ENCODE measurements at places on chromosomes 12 and 14.

GRCh38 chr12:131103669-131104462 lies 150.2 kb downstream of the ADGRD1 start:
- no peak for DNase-seq

- DNase-seq: no peak
These were observed 99.9 kb downstream of the FOXN3 start for GRCh38 chr14:89317051-89317691.

- DNase-seq: peak; percentile 24
These were observed 1.1 kb downstream of the SYNE2 start for GRCh38 chr14:63853831-63854293.

DNA sequence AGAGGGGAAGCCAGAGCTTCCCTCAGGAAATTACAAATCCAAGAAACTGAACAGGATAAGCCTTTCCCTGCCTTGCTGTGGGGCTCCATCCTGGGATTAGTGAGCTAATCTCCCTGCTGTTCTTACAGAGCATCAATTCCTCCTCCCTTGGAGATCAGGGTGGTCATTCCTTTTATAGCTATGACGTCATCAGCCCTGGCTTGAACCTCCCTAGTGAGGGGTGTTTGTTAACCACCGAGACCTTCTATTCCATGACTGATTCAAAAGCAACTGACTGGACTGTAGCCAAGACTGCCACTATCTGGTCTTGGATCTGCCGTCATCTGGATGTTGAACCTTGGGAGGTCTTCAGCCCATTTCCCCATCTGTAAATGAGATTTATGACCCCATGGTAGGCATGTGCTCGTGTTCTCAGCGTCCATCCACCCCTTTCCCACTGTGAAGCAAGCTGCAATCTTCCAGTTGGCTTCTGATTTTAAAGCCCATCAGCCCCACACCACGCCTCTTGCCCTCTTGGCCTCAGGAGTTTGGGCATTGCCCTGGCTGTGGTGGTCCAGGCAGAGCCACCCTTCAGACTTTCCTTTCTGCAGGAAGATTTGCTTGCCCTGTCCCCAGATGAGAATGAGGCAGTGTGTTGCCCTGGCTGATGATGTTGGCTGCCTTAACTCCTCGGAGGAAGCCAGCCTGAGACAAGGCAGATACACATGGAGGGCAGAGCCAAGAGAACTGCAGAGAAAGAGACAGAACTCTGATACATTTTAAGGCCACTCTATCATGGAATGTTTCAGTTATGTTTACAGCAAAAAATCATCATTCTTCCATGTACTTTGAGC lies 59.6 kb upstream of the ACTN1 start:
- DNase-seq: no peak

DNA sequence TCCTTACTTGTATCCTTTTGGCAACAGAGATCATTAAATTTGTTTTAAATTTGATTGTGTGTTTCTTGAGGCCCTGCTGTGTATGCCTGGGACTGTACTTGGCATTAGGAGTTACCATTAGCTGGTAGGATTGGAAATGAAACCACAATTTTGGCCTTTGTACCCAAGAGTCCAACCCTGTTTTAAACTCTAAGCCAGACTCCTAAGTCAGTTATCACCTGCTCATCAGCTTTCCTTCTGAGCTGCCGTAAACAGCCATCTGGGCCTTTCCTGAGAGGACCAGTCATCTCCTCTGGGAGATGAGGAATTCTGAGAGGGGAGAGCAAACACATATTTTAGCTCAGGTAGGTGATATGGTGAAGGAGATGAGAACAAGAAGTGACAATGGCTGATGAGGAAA lies 74.3 kb upstream of the SRSF5 start:
- DNase-seq: no peak

GRCh38 chr12:126762150-126762549 lies 1504.8 kb upstream of the TMEM132C start:
- no peak for DNase-seq

DNA sequence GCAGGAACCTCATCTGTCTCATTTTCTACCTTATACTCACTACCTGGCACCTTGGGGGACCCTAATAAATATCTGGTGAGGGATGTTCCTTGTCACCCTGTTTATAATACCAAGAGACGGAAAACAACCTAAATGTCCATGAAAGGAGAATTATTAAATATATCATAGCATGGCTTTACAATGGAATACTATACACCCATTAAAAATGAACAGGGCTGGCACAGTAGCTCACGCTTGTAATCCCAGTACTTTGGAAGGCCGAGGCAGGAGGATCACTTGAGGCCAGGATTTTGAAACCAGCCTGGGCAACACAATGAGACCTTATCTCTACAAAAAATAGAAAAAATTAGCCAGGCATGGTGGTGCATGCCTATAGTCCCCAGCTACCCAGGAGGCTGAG lies 34.3 kb upstream of the SPPL3 start:
- no peak for DNase-seq

DNA sequence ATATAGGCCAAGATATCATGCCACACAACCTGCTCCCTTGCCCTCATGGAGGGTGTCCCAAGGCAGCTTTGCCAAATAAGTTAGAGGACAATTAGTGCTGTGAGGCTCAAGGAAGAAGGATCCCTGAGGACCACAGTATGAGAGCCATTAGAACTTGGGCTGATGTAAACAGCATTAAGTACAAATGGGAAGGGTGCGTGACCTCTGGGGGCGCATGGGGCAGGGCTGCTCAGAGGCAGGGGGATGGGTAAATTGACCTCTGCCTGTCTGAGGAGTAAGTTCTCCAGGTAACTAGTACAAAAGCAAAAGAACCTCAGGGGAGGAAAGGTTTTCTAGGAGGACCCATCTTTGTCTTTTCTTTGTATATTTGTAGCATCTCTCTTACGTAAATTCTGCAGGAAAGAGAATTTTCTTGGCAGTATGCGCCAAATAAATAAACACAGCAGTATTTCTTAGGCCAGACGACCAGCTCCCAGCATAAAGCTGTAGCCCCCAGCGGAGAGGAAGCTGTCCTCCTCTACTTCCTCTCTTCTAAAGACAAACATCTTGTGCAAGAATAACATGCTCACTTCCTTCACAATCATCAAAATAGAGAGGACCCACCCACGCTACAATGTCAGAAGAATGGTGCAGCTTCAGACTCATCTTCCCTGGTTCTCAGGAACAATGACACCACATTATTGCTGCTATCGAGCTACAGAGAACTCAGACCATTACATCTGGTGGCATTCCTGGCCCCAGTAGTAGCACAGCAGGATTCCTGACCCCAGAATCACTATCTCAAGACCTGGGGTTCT lies 16.4 kb upstream of the VWF start:
- DNase-seq: no peak

DNA sequence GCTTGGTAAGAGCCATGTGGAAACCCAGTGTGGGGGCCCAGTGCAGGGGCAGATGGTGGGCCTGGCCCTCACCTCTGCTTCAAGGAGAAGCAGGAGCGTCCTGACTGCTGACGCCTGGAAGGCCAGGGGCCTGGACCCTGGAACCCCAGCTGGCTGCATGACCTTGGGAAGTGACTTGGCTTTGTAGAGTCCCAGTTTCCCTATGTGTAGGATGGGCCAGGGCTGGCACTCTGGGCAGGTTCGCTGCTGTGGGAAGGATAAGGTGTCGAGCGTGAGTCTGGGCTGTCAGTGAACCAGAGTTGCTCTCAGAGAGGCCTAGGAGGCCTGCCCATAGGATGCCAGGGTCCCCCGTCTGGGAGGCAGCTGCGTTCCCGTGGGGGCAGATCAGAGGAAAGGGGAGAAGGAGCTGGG lies 43.2 kb downstream of the TRAFD1 start:
- no peak for DNase-seq

DNA sequence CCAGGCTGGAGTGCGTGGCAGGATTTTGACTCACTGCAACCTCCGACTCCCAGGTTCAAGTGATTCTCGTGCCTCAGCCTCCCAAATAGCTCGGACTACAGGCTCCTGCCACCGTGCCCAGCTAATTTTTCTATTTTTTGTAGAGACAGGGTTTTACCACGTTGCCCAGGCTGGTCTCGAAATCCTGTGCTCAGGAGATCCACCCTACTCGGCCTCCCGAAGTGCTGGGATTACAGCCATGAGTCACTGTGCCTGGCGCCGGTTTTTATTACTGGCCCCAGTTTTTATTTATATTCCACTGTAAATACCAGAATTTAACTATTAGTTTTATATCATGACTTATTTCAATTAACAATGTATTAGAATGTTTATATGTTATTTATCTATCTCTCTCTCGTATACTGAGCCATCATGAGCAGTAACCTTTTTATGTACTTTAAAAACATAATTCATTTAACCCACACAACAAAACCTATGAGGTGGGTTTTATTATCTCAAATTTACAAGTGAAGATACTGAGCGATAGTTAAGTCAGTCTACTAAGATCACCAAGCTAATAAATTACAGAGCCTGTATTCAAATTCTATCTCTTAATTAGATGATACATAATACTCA lies 47.8 kb downstream of the HECTD1 start:
- no peak for DNase-seq

DNA sequence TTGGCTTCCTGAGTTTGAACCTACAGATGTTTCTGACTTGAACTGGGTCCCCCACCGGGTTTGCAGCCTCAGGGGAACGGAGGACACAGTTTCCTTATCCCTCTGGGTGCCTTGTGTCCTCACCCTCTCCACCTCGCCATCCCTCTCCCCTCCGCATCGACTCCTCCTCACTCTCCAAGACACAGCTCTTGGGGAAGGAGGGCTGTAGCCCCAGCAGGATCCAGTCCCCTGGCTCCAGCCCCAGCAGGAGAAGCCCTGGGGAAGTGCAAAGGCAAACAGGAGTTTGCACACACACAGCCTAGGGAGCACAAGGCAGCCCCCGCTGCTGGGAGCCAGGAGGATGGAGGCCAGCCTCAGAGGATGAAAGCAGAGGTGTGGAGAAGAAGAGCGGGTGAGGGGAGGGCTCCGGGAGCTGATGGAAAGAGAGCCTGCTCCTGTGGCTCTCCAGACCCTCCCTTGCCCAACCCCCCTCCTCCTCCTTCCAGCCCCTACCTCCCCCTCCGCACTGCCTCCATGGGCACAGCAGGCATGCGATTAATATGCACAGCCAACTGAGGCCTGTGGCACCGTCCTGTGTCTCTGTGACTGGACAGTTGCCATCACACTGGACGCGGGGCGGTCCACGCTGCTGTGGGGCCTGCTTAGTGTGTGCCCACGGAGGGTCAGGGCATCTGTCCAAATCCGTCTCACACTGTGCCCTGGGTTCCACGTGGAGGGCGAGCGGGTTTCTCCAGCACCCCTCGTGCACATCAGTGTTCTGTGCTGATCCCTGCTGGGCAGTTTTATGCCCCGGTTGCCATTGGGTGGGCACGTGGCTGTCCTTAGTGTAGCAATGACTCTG lies 193.7 kb upstream of the DIO3 start:
- DNase-seq: no peak

DNA sequence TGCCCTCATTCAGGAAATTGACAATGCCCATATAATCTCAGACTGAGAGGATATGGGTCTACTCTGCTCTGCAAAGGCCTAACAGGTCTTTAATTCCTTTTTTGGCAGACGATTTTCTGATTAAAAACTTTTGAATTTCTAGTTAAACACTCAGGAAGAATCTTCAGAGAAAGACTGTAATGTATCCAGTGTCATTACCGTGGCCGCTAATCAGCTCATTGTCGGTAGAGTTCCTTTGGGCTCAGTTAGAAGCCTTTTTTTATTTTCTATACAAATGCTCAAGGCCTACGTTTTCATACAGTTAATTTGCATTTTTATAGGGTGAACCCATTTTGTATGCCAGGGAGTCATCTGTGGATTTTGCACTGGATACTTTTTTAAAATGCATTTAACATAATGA lies 549.9 kb downstream of the RPS29 start:
- no peak for DNase-seq

GRCh38 chr12:46669720-46670119 lies 156.1 kb downstream of the SLC38A4 start:
- no peak for DNase-seq

DNA sequence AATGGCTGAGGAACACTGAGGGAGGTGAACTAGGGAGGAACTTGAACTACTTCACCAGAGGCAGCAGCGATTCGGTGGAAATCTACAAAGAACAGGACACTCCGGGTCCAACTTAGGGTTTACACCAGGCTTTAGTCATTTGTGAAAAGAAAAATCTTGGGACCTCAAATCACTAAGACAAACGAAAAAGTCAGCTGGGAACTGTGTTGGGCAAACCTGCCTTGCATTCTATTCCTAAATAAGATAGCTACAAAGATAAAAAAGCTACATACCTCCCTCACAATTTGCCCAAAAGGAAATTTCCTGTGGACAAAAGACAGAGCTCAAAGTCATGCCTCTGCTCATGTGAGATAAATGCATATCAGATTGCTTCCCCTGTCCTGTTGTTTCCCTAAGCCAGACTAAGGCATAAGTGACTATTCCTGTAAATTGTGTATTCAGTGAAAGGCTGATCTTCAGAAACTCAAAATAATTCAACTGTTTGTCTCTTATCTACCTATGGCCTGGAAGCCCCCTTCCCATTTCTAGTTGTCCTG lies 106.6 kb downstream of the APAF1 start:
- DNase-seq: no peak

DNA sequence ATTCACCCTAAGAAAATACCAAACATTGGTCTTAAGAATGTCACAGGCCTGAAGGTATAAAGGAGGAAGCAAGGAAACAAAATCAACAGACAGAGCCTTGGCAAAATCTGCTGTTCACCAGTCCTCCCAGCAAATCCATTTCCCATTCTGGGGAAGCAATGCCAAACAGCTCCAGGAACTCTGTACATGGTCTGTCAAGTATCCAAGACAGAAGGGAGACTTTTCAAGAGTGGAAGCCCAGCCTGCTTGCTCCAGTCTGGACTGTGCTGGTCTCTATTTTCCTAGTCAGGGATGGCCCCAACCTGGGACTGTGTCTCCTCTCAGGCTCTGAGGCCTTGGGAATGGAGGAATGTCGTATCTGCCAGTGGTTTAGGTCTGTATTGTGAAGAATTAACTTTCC lies 251.5 kb downstream of the DAD1 start:
- DNase-seq: no peak

DNA sequence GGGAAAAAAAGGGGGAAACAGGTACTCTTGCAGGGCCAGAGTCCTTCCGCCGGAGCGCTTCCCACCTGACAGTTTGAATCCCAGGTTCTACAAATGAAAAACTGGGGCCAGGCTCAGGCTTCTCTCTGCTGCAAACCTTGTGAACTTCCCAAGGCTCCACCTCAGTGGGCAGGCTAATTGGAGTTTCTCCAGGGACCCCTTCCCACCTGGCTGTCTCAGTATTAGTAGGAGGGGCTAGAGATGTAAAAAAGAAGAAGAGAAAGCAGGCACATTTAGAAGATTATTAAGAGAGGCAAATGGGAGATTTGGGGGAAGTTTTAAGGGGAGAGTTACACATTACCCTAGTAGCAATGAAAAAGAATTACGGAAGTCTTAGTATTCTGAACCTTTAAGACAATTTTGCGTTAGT lies 20.0 kb upstream of the CLEC2D start:
- no peak for DNase-seq
